ENCODE measurements at places on chromosomes 7 and 10.

DNA sequence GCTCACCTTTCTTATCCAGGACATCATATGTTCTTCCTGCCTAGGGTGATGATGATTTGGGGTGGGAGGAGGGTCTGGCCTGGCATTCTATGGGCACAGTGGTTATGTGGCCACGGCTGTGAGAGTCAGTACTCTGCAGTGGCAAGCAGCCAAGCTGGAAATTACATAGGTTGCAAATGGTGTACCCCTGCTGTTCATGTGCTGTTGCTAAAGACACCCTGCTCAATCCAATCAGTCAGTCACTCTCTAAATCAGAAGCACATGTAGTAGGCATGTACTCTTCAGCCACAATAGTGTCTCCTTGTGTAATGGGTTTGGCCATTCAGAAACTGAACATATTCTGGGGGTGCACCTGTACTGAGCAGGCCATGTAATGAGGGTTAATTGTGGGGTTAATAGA lies 449.1 kb upstream of the ANKRD30A start:
- no peak for DNase-seq

- no peak for DNase-seq
These were observed 235.0 kb downstream of the FANK1 start for GRCh38 chr10:126131341-126131740.

DNA sequence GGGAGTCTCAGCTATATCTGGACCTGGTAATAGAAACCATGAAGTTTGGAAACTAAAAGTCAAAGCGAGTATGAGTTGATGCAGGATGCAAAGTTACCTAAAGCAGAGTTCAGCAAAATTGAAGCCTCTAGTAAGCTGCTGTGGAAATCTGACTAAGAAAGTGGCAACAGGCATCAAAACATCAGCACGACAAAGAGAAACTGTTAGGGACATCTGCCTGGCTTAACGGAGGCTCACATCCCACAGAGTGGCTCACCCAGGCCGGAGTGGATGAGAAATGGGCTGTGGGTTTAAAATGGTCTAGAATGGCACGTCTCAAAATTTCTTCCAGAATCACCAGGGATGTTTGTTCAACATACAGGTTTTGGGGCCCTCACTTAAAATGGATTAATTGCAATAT lies 164.1 kb upstream of the NPY start:
- no peak for DNase-seq

GRCh38 chr7:19958309-19958896 lies 185.0 kb upstream of the TMEM196 start:
- peak; percentile 94 for DNase-seq

- no peak for DNase-seq
These were observed 259.2 kb downstream of the GLRX3 start for GRCh38 chr10:130395248-130395936.

DNA sequence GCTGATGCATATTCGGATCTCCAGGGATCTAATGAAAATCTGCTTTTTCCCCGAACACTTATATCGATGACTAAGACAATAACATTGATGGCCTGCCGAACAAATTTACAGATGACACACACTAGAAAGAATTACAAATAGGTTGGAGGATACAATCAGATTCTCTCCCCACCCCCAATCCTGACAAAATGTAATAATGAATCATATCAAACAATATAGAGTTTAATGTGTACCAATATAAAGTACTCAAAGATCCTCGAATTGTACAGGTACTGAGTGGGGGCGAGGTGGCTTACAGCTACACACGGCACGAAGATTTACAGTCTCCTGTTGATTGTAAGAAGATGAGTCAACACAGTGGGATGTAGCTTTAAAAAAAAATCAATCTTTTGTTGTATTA lies 182.7 kb upstream of the MKLN1 start:
- no peak for DNase-seq

DNA sequence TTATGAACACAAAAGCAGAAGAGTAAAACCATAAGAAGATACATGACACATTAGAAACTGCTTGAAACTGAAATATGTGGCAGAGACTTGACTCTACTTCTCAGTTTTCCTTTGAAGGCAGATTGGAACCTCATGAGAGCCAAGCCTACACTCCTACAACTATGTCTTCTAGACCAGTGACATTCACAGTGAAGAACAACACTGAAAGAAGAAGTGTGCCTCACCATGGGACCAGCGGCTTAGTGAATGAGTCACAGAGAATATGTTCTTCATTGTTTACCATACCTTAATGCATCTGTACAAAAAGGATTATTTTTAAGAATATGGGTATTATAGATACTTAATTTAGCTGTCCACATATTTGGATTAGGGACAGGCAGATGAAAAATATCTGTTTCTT lies 248.3 kb downstream of the CDC14C start:
- DNase-seq: no peak

- peak; percentile 54 for DNase-seq
These were observed 38.8 kb downstream of the PSAP start for GRCh38 chr10:71812016-71812912.

DNA sequence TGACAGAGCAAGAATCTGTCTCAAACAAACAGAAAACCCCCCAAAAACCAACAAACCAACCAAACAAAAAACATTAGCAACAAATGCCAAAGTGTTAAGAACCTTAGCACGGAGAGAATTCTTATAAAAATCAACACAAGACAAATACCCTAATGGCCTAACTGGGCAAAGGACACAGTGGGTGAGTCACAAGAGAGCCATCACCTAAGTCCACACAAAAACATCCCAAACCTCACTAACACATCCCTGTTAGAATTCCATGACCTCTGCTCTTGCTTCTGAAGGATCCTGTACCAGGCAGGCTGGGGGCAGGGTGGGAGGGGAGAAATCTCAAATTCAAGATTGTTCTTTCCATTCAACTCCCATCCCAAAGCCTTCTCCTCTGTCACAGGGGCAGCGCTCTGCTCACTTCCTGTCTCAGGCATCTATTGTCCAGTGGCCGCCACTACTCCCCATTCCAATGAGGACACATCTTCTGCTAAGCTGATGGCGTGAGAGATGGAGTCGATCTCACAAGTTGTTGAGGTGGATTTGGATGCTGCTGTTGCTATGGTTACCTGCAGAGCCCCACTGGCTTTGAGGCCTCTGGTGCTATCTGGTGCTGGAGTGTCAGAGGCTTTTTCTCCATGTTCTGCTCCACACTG lies 9.2 kb downstream of the IL15RA start:
- DNase-seq: no peak

GRCh38 chr7:38831259-38831996 lies 77.6 kb downstream of the VPS41 start:
- DNase-seq: no peak

GRCh38 chr7:18700147-18700546 lies 204.6 kb downstream of the HDAC9 start:
- no peak for DNase-seq

GRCh38 chr10:132592790-132593383 lies 55.3 kb downstream of the INPP5A start:
- no peak for DNase-seq

DNA sequence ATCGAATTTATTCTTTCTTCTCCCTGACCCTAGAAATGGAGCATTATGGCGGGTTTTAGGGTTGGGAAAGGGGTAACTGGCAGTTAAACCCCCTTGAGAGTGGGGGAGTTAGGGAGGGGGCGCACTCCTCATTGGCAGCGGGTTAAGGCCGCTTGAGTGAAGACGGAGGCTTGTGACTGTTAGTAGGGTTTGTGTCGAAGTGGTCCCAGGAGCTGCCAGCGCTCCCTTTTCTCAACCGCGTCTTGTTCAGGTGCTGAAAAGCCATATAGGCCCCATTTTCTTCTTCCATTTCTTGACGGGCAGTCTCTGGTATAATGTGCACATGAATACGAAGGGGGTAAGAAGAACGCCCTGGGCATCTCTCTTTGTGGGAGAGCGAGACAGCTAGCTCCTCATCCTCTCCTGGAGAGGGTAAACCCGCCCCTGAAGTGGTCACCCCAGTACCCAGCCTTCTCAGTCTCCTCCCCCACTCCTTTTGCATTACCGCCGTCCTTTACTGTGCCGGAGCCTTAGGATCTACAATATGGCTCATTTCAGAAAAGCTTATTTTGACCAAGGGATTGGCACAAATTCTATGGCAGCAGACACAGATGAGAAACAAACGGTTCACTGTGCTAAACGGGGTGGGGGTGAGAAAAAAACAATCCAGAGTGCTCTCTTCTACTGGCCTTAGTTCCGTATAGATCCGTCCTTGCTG lies 836 bp downstream of the KMT2E start:
- DNase-seq: peak; percentile 46

DNA sequence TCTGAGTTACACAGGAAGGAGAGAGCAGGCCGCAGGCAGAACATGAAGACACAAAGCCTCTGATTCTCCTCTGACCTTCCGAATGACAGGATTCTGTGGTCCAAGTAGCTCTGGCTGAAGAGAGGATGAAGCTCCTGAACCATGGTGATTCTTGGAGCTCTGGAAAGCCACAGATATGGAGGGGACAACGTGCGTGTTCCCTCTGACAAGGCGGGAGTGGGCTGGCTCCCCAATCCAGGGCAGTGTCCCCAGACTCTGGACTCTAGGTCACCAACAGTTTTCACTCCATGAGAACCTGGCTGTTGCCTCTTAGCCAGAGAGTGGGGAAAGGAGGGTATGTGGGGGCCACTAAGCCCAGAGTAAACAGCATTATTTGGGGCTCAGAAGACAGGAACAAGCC lies 7.4 kb upstream of the TRPV6 start:
- no peak for DNase-seq

GRCh38 chr7:22173685-22174573 lies 183.0 kb downstream of the RAPGEF5 start:
- DNase-seq: no peak

GRCh38 chr7:16494955-16495719 lies 29.6 kb upstream of the SOSTDC1 start:
- DNase-seq: no peak

GRCh38 chr7:100220586-100221230 lies 959 bp downstream of the PVRIG start:
- no peak for DNase-seq

DNA sequence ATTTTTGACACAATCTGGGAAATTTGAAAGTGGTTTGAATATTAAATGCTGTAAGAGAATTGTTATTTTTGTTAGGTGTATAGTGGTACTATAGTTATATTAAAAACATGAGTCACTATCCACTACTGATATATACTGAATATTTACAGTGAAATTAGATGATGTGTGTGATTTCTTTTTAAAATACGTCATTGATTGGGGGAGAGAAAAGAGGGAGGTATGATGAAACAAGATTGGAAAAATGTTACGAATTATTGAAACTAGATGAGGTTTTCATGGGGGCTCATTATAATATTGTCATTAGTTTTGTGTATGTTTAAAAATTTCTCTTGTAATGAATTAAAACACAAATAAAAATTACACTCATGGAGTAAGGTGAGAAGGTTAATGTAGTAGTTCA lies 571.4 kb downstream of the HTR7 start:
- no peak for DNase-seq

GRCh38 chr10:5461203-5461588 lies 38.2 kb downstream of the CALML5 start:
- no peak for DNase-seq

- DNase-seq: no peak
These were observed 921.9 kb downstream of the CCSER2 start for GRCh38 chr10:85250304-85250703.

DNA sequence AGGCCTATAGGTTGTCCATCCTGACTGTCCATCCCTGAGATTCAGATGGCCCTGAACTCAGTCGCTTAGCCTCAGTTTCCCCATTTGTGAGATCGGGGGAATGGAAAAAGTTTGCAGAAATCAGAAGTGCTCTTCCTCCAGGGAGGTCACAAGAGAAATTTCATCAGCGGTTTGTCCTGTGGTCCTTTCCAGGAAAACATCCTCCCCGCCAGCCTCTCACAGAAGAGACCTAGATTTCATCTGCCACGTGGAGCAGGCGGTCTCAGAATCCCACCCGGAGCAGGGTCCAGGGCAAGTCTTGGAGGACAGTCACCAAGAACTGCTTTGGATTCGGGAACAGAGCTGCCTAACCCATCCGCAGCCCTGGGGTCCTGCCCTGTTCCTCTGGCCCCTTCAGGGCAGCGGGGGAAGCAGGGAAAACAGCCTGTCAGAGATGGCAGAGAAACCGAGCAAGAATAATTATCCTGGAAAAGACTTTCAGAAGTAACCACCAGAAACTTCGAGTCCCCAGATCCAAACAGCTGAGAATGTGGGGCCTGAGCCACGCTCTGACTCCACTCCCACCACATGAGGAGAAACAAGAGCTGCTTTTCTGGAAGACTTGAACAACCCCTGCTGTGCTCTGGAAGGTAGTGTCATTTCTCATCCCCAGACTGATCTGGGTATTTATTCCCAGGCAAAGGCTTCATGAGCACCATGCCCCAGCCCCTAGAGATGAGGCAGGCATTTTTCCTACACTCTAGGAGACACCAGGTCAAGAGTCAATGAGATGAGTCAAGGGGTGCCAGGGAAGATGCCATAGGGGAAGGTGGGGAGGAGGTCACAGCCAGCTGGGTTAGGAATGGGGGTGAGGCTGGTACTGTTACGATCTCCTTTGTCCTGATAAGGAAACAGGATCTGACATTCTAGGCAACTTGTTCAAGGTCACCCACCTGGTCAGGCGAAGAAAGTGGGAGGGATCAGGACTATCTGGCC lies 1.1 kb upstream of the TNS3 start:
- no peak for DNase-seq

DNA sequence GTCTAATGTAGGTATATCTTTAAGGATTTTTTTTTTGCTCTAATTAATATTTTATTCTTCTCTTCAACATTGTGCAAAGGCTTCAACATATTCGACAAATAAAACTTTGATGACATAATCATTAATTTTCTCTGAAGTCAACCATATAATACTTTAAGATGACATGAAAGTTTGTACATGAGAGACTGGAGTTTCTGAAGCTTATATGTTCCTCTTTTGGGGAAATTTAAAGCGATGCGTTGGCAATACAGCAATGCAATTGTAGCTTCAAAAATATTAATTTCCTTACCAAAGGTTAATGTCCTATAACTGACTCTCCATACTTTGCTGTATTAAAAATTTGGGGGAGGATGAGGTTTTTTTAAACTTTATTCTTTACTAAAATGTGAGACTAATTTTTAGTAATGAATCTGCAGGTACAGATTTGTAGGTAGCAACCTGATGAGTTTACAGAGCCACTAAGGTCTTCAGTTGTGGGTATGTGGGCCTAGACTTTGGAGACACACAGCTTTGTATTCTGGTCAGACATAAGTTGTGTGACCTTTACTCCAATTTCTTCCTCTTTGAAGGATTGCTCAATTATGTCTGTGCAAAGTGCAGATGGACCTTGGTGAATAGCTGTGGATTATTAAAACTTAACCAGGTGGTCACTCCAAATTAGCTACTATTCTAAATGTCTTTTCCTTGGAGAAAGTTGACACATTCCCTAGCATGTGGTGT lies 18.0 kb upstream of the LIPA start:
- DNase-seq: no peak

GRCh38 chr10:109851616-109852474 lies 71.5 kb downstream of the XPNPEP1 start:
- DNase-seq: no peak

GRCh38 chr10:101997803-101998202 lies 58.2 kb downstream of the ARMH3 start:
- no peak for DNase-seq
